Pancreas (tissue), 10 donors: ENCODE measurements at places on chromosomes 16 and 17. TPM values are rescaled to one million over a fixed set of nuclear protein-coding genes. Genes with fewer than 3 reads are reported as not detected.

TNFRSF17 gene
- 1.7 TPM for total RNA-seq

PRAC1 gene
- not detected for total RNA-seq

CDRT15 gene
- total RNA-seq = not detected

VPS9D1 gene
- 7.5 TPM for total RNA-seq

FBXW10B gene
- total RNA-seq = not detected

DNA sequence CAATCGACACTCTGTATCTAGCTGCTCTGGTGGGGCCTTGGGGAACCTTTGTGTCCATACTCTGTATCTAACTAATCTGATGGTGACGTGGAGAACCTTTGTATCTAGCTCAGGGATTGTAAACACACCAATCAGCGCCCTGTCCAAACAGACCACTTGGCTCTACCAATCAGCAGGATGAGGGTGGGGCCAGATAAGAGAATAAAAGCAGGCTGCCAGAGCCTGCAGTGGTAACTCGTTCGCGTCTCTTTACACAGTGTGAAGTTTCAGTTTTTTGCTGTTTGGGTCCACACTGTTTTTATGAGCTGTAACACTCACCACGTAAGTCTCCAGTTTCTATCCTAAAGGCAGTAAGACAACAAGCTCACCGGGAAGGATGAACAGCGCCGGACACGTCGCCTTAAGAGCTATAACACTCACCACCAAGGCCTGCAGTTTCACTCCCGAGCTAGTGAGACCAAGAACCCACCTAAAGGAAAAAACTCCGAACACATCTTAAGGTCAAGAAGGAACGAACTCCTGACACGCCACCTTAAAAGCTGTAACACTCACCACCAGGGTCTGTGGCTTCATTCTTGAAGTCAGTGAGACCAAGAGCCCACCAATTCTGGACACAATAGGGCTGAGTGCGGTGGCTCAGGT is 64.6 kb downstream of the KPNA2 start:
- H3K4me3 ChIP-seq = no peak overlapping the region
- H3K27me3 ChIP-seq = no peaks in the 10 kb centered on the region
- no peak overlapping the region for H3K27ac ChIP-seq
- H3K36me3 ChIP-seq = no peaks in the 10 kb centered on the region
- no peak for DNase-seq

DNA sequence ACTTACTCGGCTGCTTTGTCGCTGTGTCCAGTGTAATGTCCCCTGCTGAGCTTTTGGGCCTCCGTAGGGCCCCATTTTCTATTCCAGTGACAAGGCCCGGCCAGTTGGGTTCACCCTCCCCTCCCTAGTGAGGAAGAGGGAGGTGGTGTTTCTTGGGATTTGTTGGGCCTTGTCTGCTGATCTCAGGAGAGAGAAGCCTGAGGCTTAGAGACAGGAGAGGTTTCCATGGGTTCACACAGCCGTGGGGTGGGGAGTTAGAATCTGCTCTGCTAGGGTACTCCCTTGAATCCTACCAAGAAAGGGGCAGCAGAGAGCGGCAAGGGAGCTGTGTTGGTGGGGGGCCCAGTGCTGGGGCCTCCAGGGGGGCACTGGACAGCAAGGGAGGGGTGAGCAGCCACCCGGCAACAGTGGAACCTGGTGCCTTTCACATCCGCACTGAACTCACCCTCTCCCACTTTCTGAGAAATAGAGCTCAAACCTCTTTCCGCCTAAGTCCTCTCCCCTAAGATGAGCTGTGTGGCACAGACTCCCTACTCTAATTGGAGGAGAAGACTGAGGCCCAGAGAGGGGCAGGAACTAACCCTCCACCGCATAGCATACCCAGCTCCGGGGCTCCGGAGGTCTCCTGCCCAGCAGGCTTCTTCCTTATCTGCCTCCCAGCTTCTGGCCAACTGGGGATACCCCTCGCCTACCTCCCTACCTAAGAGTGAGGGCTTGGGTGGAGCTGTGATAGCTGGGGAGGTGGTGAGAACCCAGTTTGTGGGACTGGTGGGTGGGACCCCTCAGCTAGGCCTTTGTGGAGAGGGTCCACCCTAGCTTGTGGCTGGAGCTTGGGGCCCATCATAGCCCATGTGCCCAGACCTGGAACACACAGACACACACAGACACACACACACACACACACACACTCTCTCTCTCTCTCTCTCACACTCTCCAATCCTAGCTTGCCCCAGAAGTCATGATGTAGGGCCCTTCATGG is 6.8 kb downstream of the TBKBP1 start:
- no peaks in the 10 kb centered on the region for H3K27me3 ChIP-seq
- H3K4me3 ChIP-seq = no peak overlapping the region
- no peak overlapping the region for H3K27ac ChIP-seq
- no peaks in the 10 kb centered on the region for H3K36me3 ChIP-seq
- no peak for DNase-seq

DNA sequence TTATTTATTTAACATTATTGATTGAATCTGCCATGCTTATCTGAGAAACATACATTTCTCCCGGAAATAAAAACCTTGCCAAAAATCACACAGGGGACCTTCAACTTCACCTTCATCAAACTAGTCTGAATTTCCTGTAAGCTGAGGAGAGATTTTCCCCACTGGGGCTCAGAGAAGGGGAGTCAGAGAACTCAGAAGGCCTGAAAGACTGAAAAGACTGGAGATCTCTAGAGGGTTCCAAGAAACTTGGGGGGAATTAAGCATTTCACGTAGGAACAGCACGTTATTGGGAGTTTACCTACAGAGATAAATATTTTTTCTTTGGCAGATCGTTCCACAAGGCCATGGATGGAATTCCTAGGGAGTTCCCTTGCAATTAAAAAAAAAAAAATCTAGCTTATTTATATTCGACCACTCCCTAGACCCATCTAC is 528 bp upstream of the NOL11 start:
- H3K27me3 ChIP-seq = no peaks in the 10 kb centered on the region
- H3K4me1 ChIP-seq = peaks cover 12% of the 10 kb centered on the region
- peak overlapping the region; percentile 80 for H3K4me3 ChIP-seq
- DNase-seq = no peak
- H3K36me3 ChIP-seq = no peaks in the 10 kb centered on the region

DNA sequence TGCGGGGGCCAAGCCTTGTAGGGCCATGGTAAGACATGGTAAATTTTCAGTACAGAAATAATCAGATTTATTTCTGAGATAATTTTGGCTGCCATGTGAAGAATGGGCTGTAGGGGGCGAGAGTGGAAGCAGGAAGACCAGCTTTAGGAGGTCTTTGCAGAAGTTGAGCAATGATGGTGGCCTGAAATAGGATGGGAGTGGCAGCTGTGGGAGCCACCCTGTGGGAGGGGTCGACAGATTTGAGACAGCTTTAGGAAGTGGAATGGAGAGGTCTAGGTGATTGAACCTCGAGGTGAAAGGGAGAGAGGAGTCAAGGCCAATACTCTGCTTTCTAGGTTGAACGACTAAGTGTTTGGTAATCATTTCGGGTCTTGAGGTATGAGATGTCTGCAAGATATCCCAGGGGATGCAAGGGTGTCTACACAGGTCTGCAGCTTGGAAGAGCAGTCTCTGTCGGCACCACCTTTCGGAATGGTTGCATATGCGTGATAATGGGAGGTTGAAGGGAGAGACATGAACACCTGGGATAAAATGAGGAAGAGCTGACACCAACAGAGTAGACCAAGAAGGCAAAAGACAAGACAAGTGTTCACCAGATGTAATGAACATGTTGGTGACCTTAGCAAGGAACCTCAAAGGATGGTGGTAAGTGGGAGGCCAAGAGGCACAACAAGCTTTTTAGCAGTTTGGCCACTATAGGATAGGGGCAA is 4.2 kb upstream of the ATXN7L3 start:
- peaks cover 13% of the 10 kb centered on the region for H3K36me3 ChIP-seq
- no peak overlapping the region for H3K27ac ChIP-seq
- no peaks in the 10 kb centered on the region for H3K27me3 ChIP-seq
- H3K4me1 ChIP-seq = peaks cover 4% of the 10 kb centered on the region

DNA sequence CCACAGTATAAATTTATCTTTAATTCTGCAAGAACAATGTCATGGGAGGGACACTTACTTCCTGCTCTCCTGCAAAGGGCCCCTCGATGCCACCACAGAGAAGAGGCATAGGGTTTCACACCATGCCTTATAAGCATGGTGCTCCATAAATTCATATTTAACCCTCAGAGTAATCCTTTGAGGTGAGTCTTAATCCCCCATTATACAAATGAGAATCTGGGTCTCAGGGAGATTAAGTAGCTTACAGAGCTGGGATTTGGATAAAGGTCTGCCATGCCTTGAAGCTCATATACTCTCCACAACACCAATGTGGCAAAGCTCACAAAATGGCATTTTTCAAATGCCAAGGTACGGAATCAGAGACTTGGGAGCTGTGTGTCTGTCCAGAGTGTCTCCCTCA is 268.5 kb upstream of the CCL2 start:
- H3K27me3 ChIP-seq = no peaks in the 10 kb centered on the region
- no peak overlapping the region for H3K27ac ChIP-seq
- no peaks in the 10 kb centered on the region for H3K4me1 ChIP-seq
- H3K4me3 ChIP-seq = no peak overlapping the region

GRCh38 chr17:49694847-49695697 is 12.7 kb downstream of the SLC35B1 start:
- no peak overlapping the region for H3K27ac ChIP-seq
- no peak overlapping the region for H3K4me3 ChIP-seq
- DNase-seq = no peak
- no peaks in the 10 kb centered on the region for H3K36me3 ChIP-seq
- no peaks in the 10 kb centered on the region for H3K4me1 ChIP-seq

GRCh38 chr16:54456291-54456690 is 169.7 kb upstream of the IRX3 start:
- H3K36me3 ChIP-seq = no peaks in the 10 kb centered on the region
- H3K4me3 ChIP-seq = no peak overlapping the region
- DNase-seq = no peak

GRCh38 chr17:29084541-29085146 is 41.7 kb downstream of the PIPOX start:
- H3K36me3 ChIP-seq = peaks cover 58% of the 10 kb centered on the region
- H3K27me3 ChIP-seq = no peaks in the 10 kb centered on the region
- no peak for DNase-seq
- H3K27ac ChIP-seq = no peak overlapping the region
- H3K4me3 ChIP-seq = no peak overlapping the region

DNA sequence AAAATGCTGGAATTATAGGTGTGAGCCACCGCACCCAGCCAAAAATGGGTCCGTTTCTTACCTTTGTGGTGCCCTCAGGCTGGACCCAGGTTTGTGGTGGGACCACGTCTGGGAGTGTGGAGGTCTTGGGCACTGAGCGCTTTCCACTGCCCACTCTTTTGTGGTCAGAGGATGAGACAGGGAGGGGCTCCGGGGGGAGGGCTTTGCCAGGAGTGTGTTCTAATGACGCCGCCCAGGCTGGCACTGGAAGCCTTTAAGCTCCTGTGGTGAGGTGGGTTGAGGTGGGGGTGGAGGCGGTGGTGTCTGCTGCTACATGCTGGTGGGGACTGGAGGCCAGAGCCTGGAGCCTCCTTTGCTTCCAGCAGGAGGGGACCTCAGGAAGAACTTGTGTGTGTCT is 12.8 kb upstream of the ADCY7 start:
- H3K4me1 ChIP-seq = no peaks in the 10 kb centered on the region
- H3K27me3 ChIP-seq = no peaks in the 10 kb centered on the region
- H3K27ac ChIP-seq = no peak overlapping the region
- no peaks in the 10 kb centered on the region for H3K36me3 ChIP-seq
- no peak overlapping the region for H3K4me3 ChIP-seq
- DNase-seq = no peak

DNA sequence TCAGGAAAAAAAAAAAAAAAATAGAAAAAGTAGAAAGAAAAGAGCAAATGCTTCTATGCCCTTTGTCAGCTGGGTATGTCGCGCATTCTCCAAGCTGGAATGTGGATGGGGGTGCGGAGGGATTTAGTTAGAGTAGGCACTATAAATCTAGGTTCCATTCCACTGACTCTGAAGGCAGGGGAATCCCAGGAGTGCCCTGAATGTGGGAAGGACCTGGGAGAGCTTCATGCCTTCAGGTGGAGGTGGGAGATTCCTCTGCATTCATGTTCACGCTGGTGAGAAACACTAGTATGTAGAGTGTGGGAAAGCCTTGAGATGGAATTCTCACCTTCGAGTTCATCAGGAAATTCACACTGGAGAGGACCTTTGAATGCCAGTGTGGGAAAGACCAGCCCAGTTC is 12.4 kb downstream of the ZNF232 start:
- no peak overlapping the region for H3K4me3 ChIP-seq
- DNase-seq = no peak
- no peaks in the 10 kb centered on the region for H3K27me3 ChIP-seq
- no peaks in the 10 kb centered on the region for H3K36me3 ChIP-seq

GRCh38 chr17:58007781-58008706 is 998 bp upstream of the SRSF1 start:
- peak overlapping the region; percentile 85 for H3K4me3 ChIP-seq
- no peak for DNase-seq
- peak overlapping the region; percentile 96 for H3K27ac ChIP-seq
- no peaks in the 10 kb centered on the region for H3K36me3 ChIP-seq
- H3K4me1 ChIP-seq = peaks cover 9% of the 10 kb centered on the region
- no peaks in the 10 kb centered on the region for H3K27me3 ChIP-seq

DNA sequence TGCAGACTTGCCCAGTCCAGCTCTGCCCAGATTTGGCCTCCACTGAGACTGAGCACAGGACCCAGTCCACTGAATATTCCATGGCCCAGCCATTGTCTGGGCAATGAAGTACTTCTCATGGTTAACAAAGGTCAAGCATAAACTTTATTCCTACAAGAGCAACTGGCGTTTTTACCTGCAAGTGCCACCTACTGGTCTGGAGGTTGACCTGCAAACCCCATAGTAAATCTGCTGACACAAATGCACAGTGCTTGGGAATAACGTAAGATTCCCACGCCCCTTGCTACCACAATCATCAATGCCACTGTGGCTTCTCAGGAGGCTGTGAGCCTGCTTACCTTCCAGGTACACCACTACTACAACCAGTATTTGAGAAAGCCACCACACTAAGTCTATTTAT is 170.2 kb downstream of the CEP112 start:
- DNase-seq = no peak
- no peaks in the 10 kb centered on the region for H3K4me1 ChIP-seq
- H3K27me3 ChIP-seq = no peaks in the 10 kb centered on the region
- no peak overlapping the region for H3K4me3 ChIP-seq

GRCh38 chr17:64497565-64498035 is 746 bp upstream of the POLG2 start:
- H3K4me1 ChIP-seq = peaks cover 45% of the 10 kb centered on the region
- DNase-seq = no peak
- no peak overlapping the region for H3K4me3 ChIP-seq
- peak overlapping the region; percentile 77 for H3K27ac ChIP-seq
- H3K27me3 ChIP-seq = no peaks in the 10 kb centered on the region
- H3K36me3 ChIP-seq = peaks cover 35% of the 10 kb centered on the region

DNA sequence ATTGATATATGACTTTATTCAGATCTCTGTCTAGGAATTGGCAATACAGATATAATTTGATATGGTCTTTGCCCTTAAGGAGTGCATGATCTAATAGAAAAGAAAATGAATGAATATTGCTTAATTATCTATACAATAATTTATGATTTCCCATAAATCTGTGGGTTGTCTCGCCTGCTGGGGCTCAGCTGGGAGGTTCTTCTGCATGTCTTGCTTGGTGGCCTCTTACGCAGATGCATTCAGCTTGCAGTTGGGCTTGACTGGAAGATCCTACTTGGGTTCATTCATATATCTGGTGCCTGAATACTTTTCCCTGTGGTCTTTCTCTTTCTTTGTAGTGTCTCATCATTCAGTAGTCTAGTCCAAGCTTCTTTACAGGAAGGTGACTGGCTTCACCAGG is 34.0 kb upstream of the GOT2 start:
- DNase-seq = no peak
- no peaks in the 10 kb centered on the region for H3K36me3 ChIP-seq
- no peak overlapping the region for H3K27ac ChIP-seq
- H3K27me3 ChIP-seq = no peaks in the 10 kb centered on the region
- H3K4me1 ChIP-seq = no peaks in the 10 kb centered on the region
